ENCODE measurements at places on chromosomes 2 and 18.

GRCh38 chr2:206611191-206611590, 31.1 kb upstream of the FAM237A start:
- no peak for DNase-seq

DNA sequence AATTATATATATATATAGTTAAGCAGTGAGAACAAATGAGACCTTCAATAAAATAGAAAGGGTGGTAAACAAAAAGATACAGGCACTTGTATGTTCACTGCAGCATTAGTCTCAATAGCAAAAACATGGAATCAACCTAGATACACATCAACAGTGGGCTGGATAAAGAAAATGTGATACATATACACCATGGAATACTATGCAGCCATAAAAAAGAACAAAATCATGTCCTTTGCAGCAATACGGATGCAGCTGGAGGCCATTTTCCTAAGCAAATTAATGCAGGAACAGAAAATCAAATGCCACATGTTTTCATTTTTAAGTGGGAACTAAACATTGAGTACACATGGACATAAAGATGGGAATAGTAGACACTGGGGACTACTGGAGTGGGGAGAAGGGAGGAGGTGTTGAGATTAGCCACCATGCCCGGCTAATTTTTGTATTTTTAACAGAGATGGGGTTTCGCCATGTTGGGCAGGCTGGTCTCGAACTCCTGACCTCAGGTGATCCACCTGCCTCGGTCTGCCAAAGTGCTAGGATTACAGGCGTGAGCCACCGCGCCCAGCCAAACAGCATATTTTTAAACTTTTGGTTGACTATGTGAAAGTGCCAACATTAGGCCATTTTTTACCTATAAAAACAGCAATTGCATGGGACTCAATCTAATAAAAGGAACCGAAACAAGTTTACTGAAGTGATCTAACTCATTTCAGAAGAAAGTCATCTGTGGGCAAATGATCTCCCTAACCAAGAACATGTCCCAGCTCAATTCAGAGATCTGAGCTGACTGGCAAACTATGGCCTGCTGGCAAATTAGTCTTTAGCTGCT, 23.7 kb downstream of the ICA1L start:
- no peak for DNase-seq

DNA sequence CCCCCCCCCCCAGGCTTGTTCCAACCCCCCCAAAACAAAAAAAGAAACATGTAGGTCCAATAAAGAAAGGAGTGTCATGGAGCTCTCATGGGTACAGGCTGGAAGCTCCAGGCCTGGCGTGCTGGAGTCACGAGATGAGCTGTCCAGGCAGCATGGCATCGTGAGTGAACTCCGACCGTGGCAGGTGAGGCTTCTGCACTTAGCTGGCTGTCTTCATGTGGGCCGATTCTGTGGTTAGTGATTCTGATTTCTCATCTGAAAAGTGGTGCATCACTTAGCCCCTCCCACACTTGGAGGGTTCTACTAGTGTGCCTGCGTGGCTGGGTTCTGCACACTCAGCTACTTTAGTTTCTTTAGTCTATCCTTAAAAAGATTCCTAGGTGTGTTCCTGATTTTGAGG, 126.4 kb upstream of the MGAT5 start:
- no peak for DNase-seq

DNA sequence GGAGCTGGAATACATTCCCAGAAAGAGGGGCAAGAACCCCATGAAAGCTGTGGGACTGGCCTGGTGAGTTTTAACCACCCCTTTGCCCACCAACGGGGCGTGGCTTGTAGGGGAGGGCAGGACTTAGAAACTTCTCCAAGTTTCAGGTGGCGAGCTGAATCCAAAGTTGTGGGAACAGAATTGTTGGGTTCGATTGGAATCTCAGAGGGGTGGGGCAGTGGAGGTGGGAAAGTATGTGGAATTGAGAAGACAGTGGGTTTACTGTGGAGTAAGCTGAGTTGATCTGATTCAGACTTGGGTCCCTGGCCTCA, 1.1 kb downstream of the PNKD start:
- no peak for DNase-seq

DNA sequence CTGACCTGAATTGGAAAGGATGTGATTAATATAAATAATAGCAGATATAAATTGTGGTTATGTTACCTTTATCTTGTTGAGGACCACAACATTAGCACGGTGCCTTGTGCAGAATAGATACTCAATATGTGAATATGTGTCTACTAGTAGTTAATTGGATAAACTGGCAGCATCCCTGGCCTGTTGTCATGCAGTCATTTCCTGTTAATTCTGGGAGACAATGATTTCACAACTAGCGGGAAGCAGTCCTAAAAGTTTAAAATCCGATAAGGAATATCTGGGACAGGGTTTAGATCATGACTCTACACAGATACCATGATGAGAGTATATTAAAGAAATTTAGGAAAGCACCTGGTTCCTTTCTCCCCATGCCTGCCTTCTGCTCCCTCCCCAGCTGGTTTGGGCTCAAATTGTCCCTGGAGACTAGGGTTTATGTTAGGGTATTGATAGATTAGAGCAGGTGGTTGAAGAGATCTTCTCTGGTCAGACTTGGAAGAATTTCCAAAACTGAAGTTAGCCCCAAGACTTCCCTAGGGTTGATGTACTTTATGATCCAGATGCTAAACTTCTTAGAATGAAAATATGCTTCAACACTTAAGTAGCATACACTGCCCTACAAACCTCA, 32.8 kb downstream of the CYBRD1 start:
- DNase-seq = no peak

GRCh38 chr2:203904022-203904421, 32.5 kb upstream of the ICOS start:
- DNase-seq = no peak

GRCh38 chr2:232522623-232523401, 2.6 kb downstream of the PRSS56 start:
- no peak for DNase-seq

DNA sequence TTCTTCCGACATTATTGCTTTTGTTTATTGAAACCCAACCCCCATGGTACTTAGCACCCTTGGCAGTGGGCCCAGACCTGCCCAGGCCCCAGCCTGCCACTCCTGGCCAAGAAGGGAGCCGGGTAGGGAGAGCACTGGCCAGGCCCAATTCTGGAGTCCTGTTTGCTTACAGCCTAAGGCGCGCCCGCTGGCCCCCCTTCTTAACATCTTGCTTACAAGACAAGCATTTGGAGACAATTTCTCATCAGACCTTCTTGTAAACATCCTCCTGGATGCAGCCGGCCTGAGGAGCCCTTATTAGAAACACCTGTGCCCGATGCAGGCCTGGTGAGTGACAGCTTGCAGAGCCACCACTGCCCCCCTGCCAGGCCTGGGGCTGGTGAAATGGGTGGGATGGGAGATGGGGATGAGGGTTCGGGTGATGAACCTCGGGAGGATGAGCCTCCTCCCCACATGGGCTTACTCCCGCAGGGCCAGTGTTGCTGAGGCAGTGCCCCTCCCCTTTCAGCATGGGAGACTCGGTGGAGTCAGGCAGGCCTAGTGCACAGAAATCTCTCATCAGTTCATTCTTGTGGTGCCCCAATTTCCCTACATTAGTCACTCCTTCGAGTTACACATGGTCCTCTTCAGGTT, 217.5 kb downstream of the CYP26B1 start:
- DNase-seq = no peak

GRCh38 chr2:140436936-140437335, 1656.7 kb upstream of the NXPH2 start:
- no peak for DNase-seq

GRCh38 chr2:18244845-18245244, 315.6 kb downstream of the RDH14 start:
- no peak for DNase-seq

GRCh38 chr2:234851451-234851850, 100.4 kb upstream of the SH3BP4 start:
- no peak for DNase-seq

GRCh38 chr2:205245652-205246051, 436.6 kb upstream of the NRP2 start:
- peak; percentile 22 for DNase-seq

- no peak for DNase-seq
Observed at GRCh38 chr18:23487738-23488570, 15.4 kb upstream of the RMC1 start.

DNA sequence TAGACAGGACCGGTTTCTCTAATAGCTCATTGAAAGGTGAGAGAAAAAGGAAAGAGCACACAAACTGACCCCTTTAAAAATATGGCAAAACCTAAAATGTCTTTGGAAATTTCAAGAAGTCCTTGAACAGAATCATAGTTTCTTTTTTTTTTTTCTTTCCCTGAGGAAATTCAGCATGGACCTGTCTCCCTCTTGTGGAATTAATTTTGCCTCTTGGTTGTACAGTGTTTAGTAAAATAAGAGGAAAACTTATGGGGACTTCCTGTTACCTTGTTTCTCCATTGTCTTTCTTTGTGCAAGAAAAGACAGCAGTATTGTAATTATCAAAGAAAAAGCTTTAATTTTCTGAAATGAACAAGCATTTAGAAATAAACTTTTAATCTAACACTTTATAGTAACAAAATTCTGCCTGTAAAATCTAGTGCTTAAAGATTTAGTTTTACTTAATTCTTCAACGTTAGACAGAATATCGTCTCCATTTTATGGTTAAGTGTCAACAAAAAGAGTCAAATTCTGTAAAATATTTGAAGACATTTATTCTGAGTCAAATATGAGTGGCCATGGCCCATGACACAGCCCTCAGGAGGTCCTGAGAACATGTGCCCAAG, 176.3 kb upstream of the NABP1 start:
- peak; percentile 55 for DNase-seq

DNA sequence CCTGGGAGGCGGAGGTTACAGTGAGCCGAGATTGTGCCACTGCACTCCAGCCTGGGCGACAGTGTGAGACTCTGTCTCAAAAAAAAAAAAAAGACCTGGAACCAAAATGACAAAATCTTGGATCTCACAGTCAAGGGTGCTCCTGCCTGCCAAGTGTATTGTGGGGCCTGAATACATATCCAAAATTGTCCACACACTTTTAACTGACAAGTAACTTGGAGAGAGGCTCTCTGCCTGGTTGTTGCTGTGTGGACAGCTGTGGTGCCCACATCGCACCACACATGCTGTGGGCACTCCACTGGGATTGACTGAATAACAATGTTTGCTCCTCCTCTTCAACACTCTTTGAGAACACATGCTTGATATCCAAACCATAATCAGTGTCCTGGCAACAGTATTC, 117.6 kb upstream of the REV1 start:
- DNase-seq = no peak

DNA sequence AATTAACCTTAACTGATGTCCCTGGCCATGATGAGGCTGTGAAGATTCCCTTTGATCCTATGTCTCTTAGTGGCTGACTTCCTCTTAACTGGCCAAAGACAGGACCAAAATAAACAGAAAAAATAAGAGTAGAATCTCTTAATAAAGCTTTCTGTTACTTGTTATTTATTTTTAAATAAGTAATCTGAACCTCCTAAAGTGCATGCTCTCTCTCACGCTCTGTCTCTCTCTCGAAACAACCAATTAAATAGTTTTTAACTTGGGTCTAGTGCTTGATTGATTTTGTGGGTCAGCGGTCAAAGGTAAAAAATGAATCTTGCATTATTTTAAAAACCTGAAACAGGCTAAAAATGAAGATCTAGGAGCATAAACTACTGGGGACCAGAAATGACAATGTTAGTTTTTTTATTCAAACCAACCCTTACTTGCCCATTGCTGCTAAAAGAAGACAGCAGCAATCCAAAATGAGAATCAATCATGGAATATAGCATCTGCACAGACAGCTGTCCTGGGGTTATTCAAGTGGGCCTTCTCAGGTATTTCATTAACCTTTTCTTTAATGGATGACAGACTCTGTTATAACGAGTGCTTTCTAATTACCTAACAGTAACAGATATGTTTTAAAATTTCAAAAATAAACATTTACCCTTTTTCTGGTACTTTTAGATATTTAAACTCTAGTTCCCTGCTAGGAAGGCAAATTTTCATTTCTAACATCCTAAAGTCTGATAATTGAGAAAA, 11.2 kb downstream of the GAREM1 start:
- DNase-seq = peak; percentile 28

GRCh38 chr2:197838036-197838435, 33.6 kb downstream of the PLCL1 start:
- DNase-seq = peak; percentile 17

GRCh38 chr2:1551905-1552304, 138.6 kb downstream of the TPO start:
- no peak for DNase-seq

GRCh38 chr2:240458044-240458899, 22.8 kb downstream of the GPC1 start:
- DNase-seq = no peak

GRCh38 chr2:64092502-64092901, 51.7 kb downstream of the PELI1 start:
- DNase-seq = no peak

DNA sequence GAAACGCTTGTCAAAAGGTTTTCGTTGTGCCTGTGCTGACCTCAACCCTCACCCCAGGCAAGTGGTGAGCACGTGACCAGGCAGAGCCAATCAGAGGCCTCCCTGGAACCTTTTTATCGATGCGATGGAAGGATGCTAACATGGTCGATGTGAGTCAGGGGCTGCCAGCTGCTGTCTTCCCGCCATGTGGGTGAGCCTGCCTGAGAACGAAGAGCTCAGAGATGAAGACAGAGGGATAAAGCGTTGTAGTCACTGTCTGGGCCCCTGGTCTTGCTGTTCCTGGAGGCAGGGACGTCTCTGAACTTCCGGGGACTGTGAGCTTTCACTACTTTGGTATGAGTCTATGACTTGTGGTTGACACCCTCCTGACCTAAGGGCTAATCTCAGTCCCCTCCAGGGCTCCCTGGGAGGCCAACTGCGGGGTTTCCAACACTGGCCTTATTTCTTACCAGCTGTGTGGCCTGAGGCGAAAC, 18.6 kb downstream of the DNMT3A start:
- no peak for DNase-seq

DNA sequence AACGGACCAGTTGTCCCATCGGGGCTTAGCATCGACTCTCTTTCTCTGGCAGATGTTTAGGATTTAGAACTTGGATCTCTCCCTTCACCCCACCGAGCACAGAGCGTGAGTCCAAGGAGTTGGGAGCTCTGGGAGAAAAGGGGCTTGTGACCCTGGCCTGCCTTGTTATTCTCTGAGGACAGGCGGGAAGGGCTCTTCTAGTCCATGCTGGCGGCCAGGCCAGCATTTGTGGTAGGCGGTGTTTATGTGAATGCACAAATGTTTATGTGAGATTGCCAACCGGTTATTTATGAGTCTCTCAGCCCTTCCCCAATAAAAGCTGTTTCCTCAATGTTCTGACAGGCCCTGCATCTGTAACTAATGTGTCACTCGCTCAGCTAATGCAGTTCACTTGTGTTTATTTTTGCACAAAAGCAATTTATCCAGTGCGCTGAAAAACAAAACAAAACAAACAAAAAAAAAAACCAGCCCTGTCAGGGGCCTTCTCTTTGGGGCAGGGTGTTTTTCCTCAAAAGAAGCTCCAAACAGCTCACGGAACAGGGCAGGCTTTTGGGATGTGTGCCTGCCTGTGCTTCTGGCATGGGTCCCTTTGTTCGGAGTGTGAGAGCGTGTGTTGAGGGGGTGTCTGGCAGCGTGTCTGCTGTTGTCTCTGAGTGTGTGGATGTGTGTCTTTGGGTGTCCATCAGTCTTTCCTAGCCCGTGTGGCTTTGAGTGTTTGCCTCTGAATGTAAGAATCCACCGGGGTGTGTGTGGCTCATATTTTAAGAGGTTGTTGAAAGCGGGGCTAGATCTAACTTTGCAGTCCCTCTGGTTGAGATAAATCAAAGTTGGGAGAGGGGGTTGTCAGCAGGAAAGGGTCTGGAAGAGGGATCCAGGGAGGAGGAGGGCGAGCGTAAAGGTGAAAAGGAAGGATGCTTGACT, 52.8 kb upstream of the HAAO start:
- DNase-seq = peak; percentile 90

GRCh38 chr2:195659114-195659513, 2.1 kb downstream of the SLC39A10 start:
- DNase-seq = no peak
